ENCODE measurements at places on chromosomes 11 and 22. TPM values are rescaled to one million over a fixed set of nuclear protein-coding genes. Genes with fewer than 3 reads are reported as not detected.

Gene DDTL
- 4.4 TPM for total RNA-seq

Gene UPK2
- not detected for total RNA-seq

Gene RIMBP3B
- total RNA-seq = not detected

Gene LDHAL6A
- not detected for total RNA-seq

Gene LMNTD2
- 5.1 TPM for total RNA-seq

Gene PGA4
- not detected for total RNA-seq

Gene BCO2
- 0.81 TPM for total RNA-seq

Gene ACR
- not detected for total RNA-seq

Gene SEZ6L
- not detected for total RNA-seq

Gene TSPO
- total RNA-seq = 79.9 TPM

- H3K27ac ChIP-seq = no peak overlapping the region
- no peaks in the 10 kb centered on the region for H3K36me3 ChIP-seq
- DNase-seq = no peak
Measured at GRCh38 chr11:4464216-4465159, 15.4 kb downstream of the OR52K2 start.

- H3K27me3 ChIP-seq = no peaks in the 10 kb centered on the region
- no peak overlapping the region for H3K27ac ChIP-seq
- no peaks in the 10 kb centered on the region for H3K36me3 ChIP-seq
- H3K4me1 ChIP-seq = no peaks in the 10 kb centered on the region
- DNase-seq = no peak
Measured at GRCh38 chr22:46187862-46188261, 37.5 kb downstream of the PPARA start.

DNA sequence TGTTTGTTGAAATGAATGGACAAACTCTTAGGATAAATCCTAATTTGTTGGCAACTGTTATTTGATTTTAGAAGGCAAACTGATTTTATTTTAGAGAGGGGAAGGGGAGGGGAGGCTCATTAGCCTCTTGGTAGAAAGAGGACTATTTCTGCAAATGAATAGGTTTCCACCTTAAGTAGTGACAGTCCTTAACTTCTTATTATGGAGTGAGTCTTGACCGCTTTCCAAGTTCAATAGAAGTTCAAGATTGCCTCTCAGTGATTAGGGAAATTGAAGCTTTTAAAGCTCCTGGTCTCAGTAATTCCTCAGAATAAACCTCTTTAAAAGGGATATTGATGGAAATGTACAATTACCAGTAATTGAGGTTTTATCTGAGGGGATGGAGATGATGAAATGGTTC, 55.7 kb downstream of the PANX1 start:
- H3K27me3 ChIP-seq = no peaks in the 10 kb centered on the region
- no peak overlapping the region for H3K4me3 ChIP-seq
- no peak overlapping the region for H3K27ac ChIP-seq
- DNase-seq = no peak
- peaks cover 21% of the 10 kb centered on the region for H3K36me3 ChIP-seq
- no peaks in the 10 kb centered on the region for H3K4me1 ChIP-seq

DNA sequence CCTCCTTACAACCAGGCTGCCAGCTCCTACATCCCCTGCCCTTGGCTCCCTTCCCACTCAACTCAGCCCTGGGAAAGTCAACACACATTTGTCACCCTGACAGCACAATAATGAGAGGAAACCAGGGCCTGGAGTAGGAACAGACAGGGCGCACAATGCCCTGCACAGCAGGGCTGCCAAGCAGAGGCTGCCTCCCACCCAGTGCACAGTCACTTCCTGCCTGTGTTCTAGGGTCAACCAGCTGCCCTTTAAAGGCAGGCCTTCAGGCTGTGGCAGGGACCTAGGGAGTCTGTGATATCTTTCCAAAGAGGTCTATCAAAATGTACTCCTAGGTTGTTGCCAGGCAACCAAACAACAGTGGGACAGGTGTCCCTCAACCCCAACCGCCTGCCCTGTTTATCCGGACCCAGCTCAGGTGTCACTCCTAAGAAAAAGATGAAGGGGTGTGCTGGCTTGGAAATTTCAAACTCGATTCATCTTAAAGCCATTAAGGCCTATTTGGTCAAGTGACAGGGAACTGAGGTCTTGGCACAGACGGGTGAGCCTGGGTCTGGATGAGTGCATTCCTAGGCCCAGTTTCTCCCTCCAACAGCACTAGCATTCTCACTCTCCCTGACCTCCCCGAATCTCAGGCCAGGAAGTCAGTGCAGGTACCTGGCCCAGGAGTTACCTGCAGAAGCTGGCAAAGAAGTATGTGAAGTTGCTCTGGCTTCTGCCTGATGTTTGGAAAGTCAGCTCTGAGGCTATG, 110.3 kb upstream of the PITPNB start:
- no peaks in the 10 kb centered on the region for H3K36me3 ChIP-seq
- no peak for DNase-seq
- no peaks in the 10 kb centered on the region for H3K4me1 ChIP-seq
- no peak overlapping the region for H3K27ac ChIP-seq
- H3K4me3 ChIP-seq = no peak overlapping the region
- no peaks in the 10 kb centered on the region for H3K27me3 ChIP-seq

DNA sequence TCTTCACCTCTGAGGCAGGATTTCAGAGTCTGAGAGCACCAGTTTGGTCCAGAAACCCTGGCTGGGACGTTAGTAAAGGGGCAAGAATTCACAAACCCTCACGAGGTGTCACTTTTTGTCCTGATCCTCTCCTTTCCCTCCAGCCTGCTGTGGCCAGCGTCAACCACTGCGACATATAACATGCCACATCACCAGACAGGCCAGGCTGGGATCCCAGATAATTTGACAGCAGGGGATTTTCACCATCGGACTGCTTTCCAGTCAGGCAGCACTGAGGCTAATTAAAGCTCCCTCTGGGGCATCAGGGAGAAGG, 36.8 kb upstream of the RBFOX2 start:
- H3K4me1 ChIP-seq = peaks cover 11% of the 10 kb centered on the region
- H3K27me3 ChIP-seq = peaks cover 3% of the 10 kb centered on the region
- DNase-seq = no peak
- peak overlapping the region; percentile 55 for H3K4me3 ChIP-seq
- H3K27ac ChIP-seq = no peak overlapping the region

DNA sequence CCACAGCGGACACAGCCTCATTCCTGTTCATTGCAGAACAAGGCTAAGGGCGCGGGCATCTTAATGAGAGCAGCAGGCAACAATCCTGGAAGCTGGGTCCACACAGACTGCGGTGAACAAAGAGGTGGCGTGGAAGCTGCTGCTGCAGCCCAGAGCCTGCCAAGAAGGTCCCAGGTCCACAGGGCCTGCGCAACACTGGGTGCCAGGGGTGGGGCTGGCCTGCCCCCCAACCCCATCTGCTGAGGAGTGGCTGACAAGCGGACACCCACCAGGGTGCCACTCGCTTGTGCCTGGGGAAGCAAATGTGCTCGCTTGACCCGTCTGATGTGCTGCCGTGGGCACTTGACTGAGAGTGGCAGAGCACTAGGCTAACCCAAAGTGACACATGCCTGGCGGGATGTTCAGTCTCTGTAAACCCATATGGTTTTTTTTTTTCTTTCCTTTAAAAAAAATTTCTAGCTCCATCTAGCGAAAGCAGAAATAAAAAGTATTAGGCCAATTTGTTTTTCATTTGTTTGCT, 83.2 kb upstream of the PITPNB start:
- no peaks in the 10 kb centered on the region for H3K27me3 ChIP-seq
- H3K27ac ChIP-seq = no peak overlapping the region
- no peaks in the 10 kb centered on the region for H3K36me3 ChIP-seq
- no peaks in the 10 kb centered on the region for H3K4me1 ChIP-seq
- DNase-seq = no peak
- H3K4me3 ChIP-seq = no peak overlapping the region

- H3K27ac ChIP-seq = no peak overlapping the region
- no peak overlapping the region for H3K4me3 ChIP-seq
- no peak for DNase-seq
- H3K36me3 ChIP-seq = no peaks in the 10 kb centered on the region
Measured at GRCh38 chr11:19646921-19647320, 65.7 kb upstream of the NAV2 start.

GRCh38 chr22:41968601-41969000, 642 bp upstream of the SEPTIN3 start:
- no peak overlapping the region for H3K4me3 ChIP-seq
- no peak overlapping the region for H3K27ac ChIP-seq
- no peak for DNase-seq
- no peaks in the 10 kb centered on the region for H3K4me1 ChIP-seq
- no peaks in the 10 kb centered on the region for H3K27me3 ChIP-seq

DNA sequence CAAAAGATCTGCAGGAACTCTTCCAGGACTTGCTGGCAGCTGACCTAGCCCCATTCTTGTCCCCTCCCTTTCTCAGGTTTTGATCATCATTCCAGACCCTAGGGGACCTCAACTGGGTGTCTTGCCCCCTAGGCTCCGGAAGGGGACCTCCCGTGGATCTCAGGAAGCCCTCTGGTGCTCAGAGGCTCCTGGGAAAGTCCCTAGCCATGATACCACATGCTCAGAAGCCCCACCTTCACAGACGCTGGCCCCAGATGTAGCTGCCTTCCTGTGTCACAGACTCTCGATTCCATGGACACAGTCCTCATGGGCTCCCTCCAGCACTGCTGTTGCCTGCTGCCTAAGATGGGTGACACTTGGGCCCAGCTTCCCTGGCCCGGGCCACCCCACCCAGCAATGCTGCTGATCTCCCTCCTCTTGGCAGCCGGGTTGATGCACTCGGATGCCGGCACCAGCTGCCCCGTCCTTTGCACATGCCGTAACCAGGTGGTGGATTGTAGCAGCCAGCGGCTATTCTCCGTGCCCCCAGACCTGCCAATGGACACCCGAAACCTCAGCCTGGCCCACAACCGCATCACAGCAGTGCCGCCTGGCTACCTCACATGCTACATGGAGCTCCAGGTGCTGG, at the start of gene LRRC55:
TSS of gene LRRC55 (plus strand) at position 276 of the 628 bp plus-strand sequence. CDS start at position 346, 70 bp downstream.
- DNase-seq = no peak
- no peak within 1 kb of the TSS for H3K4me3 ChIP-seq
- H3K36me3 ChIP-seq = no peaks in the 10 kb centered on the region
- no peaks in the 10 kb centered on the region for H3K4me1 ChIP-seq
- H3K27ac ChIP-seq = no peak within 1 kb of the TSS

DNA sequence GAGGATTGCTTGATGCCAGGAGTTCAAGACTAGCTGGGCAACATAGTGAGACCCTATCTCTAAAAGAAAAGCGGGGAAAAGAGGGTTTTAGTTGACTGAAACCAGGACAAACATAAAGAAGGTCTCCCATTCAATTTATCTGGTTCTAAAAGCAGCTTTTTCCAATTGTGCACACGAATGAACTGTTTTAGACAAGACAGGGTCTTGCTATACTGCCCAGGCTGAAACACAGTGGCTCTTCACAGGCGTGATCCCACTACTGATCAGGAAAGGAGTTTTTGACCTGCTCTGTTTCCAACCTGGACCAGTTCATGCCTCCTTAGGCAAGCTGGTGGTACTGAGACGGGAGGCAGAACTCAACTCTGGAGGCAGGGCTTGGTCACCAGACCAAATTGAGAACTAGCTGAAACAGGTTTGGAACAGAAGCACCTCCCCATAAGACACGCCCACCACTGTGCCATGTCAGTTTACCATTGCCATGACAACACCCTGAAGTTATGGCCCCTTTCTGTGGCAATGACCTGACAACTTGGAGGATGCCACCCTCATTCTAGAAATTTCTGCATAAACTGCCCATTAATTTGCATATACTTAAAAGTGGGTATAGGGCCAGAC, 2.8 kb upstream of the NUCB2 start:
- no peaks in the 10 kb centered on the region for H3K36me3 ChIP-seq
- no peaks in the 10 kb centered on the region for H3K27me3 ChIP-seq
- no peak overlapping the region for H3K27ac ChIP-seq

DNA sequence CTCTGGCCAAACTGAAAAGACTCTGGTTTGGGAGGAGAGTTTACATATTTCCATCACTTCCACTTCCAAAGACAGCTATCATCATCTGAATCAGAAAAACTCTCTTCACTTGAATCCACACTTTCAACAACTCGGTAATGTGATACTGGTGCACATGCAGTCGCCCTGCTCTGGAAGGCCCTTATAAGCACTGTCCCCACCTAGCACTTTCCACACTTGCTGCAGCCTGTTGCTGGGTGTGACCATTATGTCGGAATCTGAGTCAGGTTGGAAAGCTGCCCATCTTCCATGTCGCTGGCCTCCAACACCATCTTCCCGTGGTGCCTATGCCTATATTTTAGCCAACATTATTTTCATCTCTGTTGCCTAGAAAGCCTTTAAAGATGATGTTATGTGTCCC, 1.1 kb upstream of the OR10A5 start:
- H3K36me3 ChIP-seq = no peaks in the 10 kb centered on the region
- H3K4me3 ChIP-seq = no peak overlapping the region
- no peak overlapping the region for H3K27ac ChIP-seq
- DNase-seq = no peak
- no peaks in the 10 kb centered on the region for H3K4me1 ChIP-seq

- DNase-seq = no peak
- no peaks in the 10 kb centered on the region for H3K27me3 ChIP-seq
- no peaks in the 10 kb centered on the region for H3K4me1 ChIP-seq
- H3K27ac ChIP-seq = no peak overlapping the region
- H3K4me3 ChIP-seq = no peak overlapping the region
Measured at GRCh38 chr22:48828688-48829087, 999.0 kb downstream of the BRD1 start.

GRCh38 chr11:15673408-15673831, 558.7 kb downstream of the INSC start:
- H3K27ac ChIP-seq = no peak overlapping the region
- no peaks in the 10 kb centered on the region for H3K4me1 ChIP-seq
- no peak for DNase-seq
- H3K4me3 ChIP-seq = no peak overlapping the region
- no peaks in the 10 kb centered on the region for H3K27me3 ChIP-seq
- H3K36me3 ChIP-seq = no peaks in the 10 kb centered on the region

DNA sequence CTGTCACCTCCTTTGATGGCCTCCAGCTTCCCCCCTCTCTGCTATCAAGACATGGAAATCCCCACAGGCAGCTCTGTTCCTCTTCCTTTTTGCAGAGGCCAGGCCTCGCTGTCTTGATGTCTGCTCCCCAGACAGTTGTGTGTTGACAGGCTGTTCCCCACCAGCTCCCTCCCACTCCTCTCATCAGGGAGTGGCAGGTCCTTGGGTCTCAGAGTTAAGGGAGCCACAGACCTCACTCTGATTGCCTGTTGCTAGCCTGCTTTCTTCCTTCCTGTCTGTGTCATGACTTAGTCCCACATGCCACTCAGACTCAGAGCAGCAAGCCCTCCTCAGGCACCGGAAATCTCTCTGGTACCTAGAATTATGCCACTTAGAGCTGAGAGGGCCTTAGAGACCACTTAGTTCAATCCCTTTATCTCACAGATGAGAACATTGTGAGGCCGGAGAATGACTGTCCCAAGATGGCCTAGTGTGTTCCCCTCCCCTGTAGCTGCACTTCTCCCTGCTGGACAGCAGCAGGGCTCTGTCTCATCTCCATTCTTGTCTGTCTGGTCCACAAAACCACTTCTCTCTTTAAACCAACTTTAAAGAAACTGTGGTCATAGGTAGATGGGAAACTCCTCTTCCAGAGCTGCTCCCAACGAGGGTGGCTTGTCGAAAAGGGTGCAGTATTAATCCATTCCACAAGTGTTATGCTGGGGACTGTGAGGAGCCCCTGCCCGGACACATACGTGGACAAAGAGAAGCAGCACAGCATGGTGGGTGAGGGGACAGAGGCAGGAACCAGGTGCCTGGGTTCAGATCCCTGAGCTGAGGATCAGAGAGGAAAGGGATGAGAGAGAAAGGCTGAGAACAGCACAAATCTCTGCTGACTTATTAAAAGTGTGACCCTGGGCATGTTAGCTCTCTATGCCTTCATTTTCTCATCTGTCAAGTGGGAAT, 4.2 kb downstream of the AMPD3 start:
- peak; percentile 90 for DNase-seq
- peaks cover 32% of the 10 kb centered on the region for H3K36me3 ChIP-seq
- H3K4me3 ChIP-seq = peak overlapping the region; percentile 77
- no peaks in the 10 kb centered on the region for H3K27me3 ChIP-seq
- peaks cover 56% of the 10 kb centered on the region for H3K4me1 ChIP-seq
- peak overlapping the region; percentile 80 for H3K27ac ChIP-seq

Measured in CD4-positive, CD25-positive, alpha-beta regulatory T cell (primary cell).